ENCODE measurements at places on chromosomes 5 and 9.
A peak's percentile ranks its signal among the peaks of the same experiment; 100 is the strongest.

DNA sequence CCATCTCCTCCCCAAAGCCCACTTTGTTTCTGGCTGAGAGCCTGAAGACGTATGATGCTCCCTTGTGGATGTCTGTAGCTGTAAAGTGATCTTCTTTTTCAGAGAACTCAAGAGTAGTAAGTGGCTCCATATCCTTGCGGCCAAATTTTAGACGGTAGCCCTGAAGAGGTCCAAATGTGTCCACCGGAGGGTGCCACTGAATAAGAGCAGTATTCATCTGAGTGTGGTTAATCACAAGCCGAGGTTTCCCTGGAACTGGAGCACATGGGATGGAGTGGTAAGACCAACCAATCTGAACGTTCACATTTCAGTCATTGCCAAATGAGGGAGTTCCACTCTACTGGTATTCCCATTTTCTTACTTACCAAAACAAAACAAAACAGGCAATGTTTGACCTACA is 686.5 kb upstream of the DMAC1 start:
- DNase-seq = peak; percentile 32

DNA sequence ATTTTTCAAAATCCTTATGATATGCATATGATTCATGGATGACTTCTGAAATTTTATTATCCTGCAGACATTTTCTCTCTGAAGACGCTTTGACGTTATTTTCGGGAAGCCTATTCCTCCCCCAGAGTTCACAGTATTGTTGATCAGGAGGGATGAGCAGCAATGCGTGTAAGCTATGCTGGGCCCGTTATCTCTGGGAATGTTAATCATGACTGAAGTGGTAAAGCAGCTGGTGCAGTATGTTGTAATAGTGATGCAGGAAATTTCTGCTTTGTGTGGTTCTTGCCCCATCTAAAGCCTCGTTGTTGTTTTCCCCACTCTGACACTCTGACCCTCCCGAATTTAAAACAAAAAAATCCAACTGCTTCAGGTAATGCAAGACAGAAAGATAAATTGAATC is 1797.8 kb upstream of the WWC1 start:
- no peak for DNase-seq

DNA sequence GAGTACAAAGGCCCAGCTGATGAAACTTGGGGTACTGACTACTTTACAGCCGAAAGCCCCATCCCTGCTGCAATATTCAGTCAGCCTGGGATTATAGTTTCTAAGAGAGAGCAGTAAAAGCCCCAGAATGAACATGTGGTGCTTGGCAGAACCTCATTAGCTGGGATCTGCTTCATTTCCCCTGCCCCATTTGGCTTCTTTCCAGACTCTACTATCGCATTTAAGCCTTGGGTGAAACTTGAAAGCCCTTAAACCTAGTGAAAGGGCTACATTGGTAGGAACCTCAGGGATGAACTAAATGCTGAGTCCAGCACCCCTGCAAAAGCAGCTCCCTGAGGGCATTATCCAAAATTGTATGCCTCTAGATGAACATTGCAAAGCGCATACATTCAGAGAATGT is 631.1 kb downstream of the ACTL7B start:
- DNase-seq = no peak

- DNase-seq = no peak
These were observed 18.5 kb downstream of the PPARGC1B start for GRCh38 chr5:149748471-149749094.

DNA sequence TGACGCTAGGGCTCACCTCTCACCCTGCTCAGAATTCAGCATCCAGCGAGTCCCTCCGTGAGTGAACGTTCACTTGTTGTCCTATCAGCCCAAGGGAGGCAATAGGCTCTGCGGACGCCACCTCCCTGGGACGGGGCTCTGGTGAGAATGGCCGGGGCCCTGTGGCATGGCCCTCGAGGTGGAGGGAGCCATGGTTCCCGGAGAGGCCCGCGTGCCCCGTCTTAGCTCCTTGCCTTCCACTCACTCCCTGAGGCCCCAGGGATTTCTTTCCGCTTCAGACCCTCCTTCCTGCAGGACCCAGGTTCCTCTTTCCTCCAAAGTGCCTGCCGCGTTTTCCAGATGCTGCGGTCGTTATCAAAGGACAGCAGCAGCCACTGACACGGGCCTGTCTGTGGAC is 21.5 kb downstream of the EXOC3 start:
- no peak for DNase-seq

GRCh38 chr9:115198001-115198400 is 80.0 kb upstream of the TNC start:
- peak; percentile 43 for DNase-seq

DNA sequence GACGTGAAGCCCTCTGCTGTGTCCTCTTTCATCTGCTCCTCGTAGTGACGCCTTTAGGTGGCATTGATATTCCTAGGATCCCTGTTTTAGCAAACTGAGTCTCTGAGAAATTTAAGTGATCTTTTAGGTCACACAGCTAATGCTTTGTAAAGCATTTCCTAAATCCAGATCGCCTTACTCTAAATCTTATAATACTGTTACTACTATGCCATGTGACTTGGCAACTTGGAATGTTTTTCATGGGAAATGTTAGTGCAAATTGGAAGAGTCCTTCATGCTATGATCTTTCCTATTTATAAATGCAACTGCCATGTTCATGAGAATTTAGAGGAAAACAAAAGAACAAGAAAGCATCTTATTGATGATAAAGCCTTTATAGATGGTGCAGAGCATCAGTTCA is 212.2 kb downstream of the TRIO start:
- DNase-seq = no peak

- DNase-seq = peak; percentile 83
These were observed 42.1 kb upstream of the MAST4 start for GRCh38 chr5:66553916-66554575.

DNA sequence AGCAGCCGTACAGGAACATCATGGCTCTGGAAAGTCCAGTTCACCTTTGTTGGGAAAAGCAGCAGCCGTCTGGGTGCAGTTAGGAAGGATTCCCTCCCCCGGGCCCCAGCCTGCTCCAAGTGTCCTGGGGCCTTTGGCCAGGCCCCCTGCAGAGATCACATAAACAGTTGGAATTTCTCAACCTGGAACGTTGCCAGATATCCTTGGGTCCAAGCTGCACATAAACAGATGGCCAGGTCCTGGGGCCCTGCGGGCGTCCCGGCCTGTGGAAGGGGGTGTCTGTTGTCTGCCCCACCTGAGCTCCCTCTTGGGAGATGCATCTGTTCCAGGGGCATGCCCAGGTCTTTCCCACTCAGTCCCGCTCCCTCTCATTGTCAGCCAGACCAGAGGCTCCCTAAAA is 92.7 kb downstream of the COL5A1 start:
- peak; percentile 67 for DNase-seq

DNA sequence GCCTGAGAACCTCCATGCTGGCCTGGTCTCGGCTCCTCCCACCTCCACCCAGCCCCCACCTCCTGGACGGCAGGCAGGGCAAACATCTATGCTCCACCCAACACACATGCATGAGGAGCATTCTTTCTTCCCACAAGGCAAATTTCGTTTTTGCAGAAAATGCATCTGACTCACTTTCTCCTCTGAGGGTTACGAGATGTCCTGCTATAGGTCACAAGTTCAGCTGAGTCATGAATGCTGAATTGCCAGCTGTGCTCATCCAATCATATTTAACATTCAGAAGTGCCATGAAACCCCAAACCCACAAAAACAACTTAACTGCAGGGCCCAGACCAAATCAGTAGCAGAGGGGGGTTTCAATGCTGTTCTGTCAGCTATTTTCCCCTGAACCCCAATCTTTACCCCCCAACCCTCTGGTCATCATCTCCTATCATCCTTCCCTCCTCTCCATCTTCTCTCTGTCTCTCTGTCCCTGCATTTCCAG is 39.0 kb upstream of the OSMR start:
- DNase-seq = peak; percentile 93

- no peak for DNase-seq
These were observed 37.1 kb upstream of the NR3C1 start for GRCh38 chr5:143440448-143441115.

DNA sequence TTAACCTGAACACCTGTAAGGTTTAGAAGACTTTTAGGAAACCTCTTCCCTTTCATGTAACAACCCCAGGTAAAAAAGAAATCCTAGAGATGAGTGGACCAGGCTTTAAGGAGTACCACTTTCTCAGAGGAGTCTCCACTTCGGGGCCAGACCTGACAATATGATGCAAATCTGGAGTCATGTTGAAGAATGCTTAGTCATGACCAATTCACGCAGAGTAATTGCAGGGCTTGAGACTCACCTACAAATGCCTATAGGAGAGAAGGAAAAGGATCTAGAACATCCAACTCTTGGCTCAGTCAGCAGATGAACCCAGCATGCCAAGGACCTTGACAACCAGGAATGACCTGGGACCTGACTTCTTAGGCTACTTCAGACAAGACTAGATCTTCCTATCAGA is 235.4 kb downstream of the DOCK8 start:
- no peak for DNase-seq

DNA sequence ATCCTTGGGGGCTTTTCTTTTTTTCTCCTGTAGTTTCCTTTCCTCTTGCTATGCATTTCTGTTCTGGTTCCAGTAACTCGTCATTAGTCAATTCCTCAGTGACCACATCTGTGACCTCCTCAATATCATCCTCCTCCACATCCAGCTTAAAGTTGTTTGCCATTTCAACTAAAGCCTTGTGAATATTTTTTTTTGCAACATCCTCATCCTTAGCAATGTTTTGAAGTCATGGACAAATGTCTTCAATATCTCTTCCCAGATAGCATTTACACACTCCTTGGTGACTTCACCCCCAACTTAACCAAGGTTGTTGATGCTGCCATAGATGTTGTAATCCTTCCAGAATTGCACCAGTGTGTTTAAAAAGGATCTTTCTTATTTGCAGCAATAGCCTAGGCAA is 14.7 kb upstream of the ADRB2 start:
- no peak for DNase-seq

- DNase-seq = no peak
These were observed 157.9 kb downstream of the RNF180 start for GRCh38 chr5:64323591-64323990.

GRCh38 chr5:52983731-52984636 is 5.2 kb upstream of the ITGA2 start:
- no peak for DNase-seq

GRCh38 chr5:172438319-172438668 is 16.0 kb downstream of the SH3PXD2B start:
- DNase-seq = no peak

DNA sequence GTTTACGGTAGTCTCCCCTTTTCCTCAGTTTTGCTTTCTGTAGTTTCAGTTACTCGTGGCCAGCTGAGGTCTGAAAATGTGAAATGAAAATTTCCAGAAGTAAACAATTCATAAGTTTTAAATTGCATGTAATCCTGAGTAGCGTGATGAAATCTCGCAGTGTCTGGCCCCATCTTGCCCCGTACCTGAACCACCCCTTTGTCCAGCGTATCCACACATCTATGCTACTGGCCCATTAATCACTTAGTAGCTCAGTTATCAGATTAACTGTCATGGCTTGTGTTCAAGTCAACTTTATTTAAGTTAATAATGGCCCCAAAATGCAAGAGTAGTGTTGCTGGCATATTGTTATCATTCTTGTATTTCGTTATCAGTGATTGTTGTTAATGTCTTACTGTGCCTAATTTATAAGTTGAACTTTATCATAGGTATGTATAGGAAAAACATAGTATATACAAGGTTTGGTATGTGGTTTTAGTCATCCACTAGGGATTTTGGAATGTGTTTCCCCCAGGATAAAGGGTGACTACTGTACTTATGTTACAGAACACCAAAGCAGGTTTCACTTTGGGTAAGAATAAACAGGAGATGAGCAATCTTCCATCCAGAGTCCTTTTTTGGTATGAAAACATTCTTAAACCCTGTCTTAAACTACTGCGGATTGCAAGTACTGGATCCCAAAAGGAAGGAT is 118.4 kb upstream of the KCNN2 start:
- no peak for DNase-seq

GRCh38 chr5:125056671-125057485 is 310.4 kb upstream of the ZNF608 start:
- DNase-seq = peak; percentile 12

DNA sequence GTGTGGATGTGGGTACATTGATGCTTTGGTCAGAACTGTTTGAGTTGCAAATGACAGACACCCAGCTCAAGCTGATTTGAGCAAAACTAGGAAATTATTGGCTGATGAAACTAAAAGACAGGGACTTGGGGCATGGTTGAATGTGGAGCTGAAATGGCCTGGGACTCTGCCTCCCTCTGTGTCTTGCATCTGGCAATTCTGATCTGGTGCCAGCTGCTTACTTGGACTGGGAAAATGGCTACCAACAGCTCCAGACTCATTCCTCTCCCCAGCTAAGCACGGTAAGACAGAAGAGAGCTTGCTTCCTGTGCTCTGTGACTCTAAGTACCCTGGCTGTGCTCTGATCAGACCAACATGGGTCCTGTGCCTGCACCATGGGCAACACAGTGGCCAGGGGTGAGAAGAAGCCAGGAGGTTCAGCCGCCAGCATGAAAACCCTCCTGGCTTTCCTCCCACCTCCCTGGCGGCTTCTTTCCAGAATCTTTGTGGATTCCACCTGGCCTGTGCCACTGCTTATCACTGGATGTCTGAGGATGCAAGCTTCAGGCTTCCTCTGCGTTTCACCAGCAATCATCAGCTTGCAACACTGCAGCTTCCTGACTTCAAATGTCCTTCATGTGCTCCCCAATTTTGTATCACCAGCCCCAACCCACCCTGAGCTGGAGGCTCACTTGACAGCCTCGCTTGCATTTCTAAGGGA is 44.1 kb downstream of the C5orf15 start:
- no peak for DNase-seq

DNA sequence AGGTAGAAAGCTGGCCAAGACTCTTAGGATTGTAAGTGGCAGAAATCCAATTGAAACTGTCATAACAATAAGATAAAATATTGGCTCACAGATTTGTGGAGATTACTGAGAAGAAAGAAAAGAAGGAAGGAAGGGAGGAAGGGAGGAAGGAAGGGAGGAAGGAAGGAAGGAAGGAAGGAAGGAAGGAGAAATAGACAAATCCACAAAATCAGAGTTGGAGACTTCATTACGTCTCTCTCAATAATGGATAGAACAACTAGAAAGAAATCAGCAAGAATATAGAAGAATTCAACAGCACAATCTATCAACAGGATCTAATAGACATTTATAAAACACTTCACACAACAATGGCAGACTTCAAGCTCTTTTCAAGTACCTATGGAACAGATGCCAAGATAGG is 17.9 kb upstream of the PAM start:
- DNase-seq = no peak

- DNase-seq = no peak
These were observed 68.9 kb downstream of the COMMD10 start for GRCh38 chr5:116153687-116154174.
